ENCODE measurements at places on chromosomes 1 and 21.

- H3K27ac ChIP-seq, result no peak overlapping the region
- no peaks in the 10 kb centered on the region for H3K27me3 ChIP-seq
- H3K4me3 ChIP-seq, result no peak overlapping the region
- no peaks in the 10 kb centered on the region for H3K36me3 ChIP-seq
Measured at GRCh38 chr1:244163861-244164510, 112.9 kb downstream of the ZBTB18 start.

- H3K36me3 ChIP-seq, result no peaks in the 10 kb centered on the region
- no peaks in the 10 kb centered on the region for H3K27me3 ChIP-seq
- no peak overlapping the region for H3K27ac ChIP-seq
Measured at GRCh38 chr1:185693654-185694053, 40.5 kb upstream of the HMCN1 start.

DNA sequence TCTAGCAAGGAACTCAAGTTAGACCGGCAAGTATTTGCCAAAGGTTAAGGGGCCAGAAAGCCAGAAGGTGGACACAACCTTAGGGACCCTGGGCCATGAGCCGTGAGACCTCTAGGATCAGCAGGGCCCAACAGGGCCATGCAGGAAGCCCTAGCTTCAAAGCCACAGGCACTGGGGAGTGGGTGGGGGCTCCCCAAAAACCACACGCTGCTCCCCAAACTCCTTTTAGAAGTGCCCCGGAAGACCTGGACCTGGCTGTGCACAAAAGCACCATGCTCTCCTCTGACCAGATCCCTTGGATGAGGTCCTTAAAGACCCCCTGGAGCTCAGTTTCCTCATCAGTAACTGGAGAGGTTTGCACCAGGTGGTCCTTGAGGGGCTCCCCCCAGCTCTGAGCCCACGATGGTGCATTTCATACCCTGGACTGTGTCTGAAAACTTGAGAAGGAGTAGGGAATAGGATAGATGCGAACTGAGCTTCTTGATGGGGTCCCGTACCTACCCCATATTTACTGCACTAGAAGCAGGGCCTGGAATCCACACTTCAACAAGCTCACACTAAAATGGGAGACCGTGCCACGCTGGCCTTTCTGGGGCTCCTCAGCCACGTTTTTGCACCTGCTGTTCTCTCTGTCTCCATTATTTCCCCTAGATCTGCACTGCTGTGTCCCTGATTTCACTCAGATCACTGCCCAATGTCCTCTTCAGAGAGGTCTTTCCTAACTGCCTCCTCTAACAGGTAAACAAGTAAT, 40.6 kb upstream of the LBR start:
- DNase-seq, result no peak
- H3K4me3 ChIP-seq, result no peak overlapping the region
- H3K27ac ChIP-seq, result no peak overlapping the region
- no peaks in the 10 kb centered on the region for H3K27me3 ChIP-seq
- no peaks in the 10 kb centered on the region for H3K36me3 ChIP-seq

DNA sequence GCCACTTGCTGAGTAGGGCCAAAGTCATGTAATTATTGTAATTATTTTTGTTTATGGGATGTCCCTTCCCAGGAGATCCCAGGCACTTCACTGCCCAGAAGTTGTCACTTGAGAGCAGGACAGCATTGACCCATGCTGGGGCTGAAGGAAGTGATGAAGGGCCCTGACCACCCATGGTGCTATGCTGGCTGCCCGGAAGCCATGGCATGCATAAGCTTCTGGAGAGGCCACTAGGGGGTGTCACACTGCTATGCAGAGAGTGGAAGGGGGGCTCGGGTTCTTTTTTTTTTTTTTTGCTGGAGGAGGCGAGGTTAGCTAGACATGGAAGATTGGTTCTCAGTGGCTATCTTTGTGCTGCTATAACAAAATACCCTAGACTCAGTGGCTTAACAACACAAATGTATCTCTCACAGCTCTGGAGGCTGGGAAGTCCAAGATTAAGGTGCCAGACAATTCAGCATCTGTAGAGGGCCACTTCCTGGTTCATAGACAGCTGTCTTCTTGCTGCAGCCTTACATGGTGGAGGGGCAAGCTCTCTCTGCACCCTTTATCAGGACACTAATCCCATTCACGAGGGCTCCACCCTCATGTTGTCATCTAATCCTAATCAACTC, 84.9 kb downstream of the CNIH3 start:
- no peaks in the 10 kb centered on the region for H3K4me1 ChIP-seq
- no peaks in the 10 kb centered on the region for H3K27me3 ChIP-seq
- peak; percentile 8 for DNase-seq
- no peak overlapping the region for H3K27ac ChIP-seq
- no peak overlapping the region for H3K4me3 ChIP-seq

- H3K4me3 ChIP-seq, result no peak overlapping the region
- DNase-seq, result no peak
- H3K27ac ChIP-seq, result no peak overlapping the region
- H3K36me3 ChIP-seq, result no peaks in the 10 kb centered on the region
- H3K4me1 ChIP-seq, result no peaks in the 10 kb centered on the region
- no peaks in the 10 kb centered on the region for H3K27me3 ChIP-seq
Measured at GRCh38 chr1:207745285-207745684, 6.6 kb upstream of the CD46 start.

- H3K36me3 ChIP-seq, result no peaks in the 10 kb centered on the region
- no peaks in the 10 kb centered on the region for H3K27me3 ChIP-seq
- no peak for DNase-seq
- no peak overlapping the region for H3K27ac ChIP-seq
Measured at GRCh38 chr1:149932474-149932873, 4.2 kb downstream of the MTMR11 start.

DNA sequence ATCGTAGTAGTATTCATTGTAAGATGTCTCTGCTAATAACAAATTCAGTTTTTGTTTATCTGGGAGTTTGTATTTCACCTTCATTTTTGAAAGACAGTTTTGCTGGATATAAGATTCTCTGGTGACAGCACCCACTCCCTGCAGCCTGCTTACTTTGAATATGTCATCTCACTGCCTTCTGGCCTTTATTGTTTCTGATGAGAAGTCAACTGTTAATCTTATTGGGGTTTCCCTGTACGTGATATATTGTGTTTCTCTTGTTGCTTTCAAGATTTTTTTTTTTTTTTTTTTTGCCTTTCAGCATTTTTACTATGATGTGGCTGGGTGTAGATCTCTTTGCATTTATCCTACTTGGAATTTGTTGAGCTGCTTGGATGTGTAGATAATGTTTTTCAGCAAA, 29.3 kb downstream of the MTF2 start:
- H3K36me3 ChIP-seq, result peaks cover 1% of the 10 kb centered on the region
- H3K4me3 ChIP-seq, result no peak overlapping the region
- no peak for DNase-seq
- H3K4me1 ChIP-seq, result no peaks in the 10 kb centered on the region
- no peak overlapping the region for H3K27ac ChIP-seq

GRCh38 chr1:46653405-46653958, 14.7 kb downstream of the ATPAF1 start:
- no peak for DNase-seq
- H3K4me3 ChIP-seq, result no peak overlapping the region
- H3K27me3 ChIP-seq, result no peaks in the 10 kb centered on the region
- peaks cover 18% of the 10 kb centered on the region for H3K36me3 ChIP-seq
- no peak overlapping the region for H3K27ac ChIP-seq
- no peaks in the 10 kb centered on the region for H3K4me1 ChIP-seq

GRCh38 chr1:1359308-1359663, 931 bp upstream of the MXRA8 start:
- H3K27ac ChIP-seq, result peak overlapping the region; percentile 88
- H3K4me1 ChIP-seq, result peaks cover 54% of the 10 kb centered on the region
- no peak for DNase-seq
- H3K36me3 ChIP-seq, result no peaks in the 10 kb centered on the region

GRCh38 chr1:56576880-56577405, 2.4 kb downstream of the PLPP3 start:
- no peak for DNase-seq
- H3K4me3 ChIP-seq, result peak overlapping the region; percentile 96
- no peaks in the 10 kb centered on the region for H3K27me3 ChIP-seq
- H3K27ac ChIP-seq, result no peak overlapping the region
- no peaks in the 10 kb centered on the region for H3K36me3 ChIP-seq

GRCh38 chr21:16072737-16073136, 343.0 kb downstream of the USP25 start:
- H3K4me1 ChIP-seq, result peaks cover 1% of the 10 kb centered on the region
- H3K27ac ChIP-seq, result no peak overlapping the region

DNA sequence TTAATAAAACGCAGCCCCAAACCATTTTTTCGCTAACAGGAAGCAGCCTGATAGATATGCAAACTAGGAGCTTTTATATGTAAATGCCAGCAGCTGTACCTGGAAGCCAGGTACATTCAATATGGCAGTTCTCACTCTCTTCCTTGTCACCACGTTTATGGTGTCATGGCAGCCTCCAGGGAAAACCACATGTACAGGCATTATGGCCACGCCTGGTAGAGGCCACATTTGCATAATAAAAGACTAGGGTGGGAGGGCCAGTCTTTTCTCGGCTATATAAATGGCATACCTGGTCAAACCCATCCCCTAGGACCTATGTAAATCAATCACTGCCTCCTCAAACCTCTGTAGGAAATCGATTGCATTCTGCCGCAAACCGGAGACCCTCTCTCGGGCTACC, 247.5 kb downstream of the NEGR1 start:
- no peak overlapping the region for H3K4me3 ChIP-seq
- H3K36me3 ChIP-seq, result no peaks in the 10 kb centered on the region
- no peaks in the 10 kb centered on the region for H3K4me1 ChIP-seq
- no peak for DNase-seq

DNA sequence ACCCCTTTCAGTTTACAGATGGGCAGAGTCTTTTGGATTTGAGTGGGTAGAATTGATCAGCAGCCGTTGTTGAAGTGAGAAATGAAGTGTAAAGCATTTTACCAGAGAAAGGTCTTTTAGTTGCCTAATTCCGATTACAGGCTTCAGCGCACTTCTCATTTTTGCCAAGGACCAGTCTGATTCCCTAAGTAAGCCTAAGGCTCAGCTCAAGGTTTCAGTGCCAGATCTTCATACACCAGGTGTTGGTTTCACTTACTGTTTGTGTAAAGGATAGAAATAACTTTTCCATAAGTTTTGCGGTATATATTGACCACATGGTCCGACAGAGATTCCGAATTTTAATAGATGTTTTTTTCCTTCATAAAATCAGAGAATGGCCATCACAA, 83.9 kb upstream of the BMP8A start:
- no peak overlapping the region for H3K4me3 ChIP-seq
- no peaks in the 10 kb centered on the region for H3K27me3 ChIP-seq
- DNase-seq, result peak; percentile 20

DNA sequence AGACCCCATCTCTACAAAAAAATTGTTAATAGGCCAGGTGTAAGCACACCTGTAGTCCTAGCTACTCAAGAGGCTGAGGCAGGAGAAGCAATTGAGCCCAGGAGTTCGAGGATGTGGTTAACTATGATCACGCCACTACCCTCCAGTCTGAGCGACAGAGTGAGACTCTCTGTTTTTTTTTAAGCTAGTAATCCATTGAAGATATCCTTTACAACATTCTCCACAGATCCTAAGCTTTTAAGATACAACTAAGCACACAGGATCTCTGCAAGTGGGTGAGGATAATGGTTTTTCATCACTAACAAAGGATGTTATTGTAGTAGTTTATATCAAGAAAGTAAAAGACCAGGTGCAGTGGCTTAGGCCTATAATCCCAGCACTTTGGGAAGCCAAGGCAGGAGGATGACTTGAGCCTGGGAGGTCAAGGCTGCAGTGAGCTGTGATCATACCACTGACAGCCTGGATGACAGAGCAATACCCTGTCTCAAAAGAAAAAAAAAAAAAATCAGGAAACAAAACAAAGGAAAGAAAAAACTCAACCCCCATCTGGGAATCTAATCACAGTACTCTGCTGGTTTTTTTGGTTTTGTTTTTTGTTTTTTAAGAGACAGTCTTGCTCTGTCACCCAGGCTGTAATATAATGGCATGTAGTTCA, 166.1 kb downstream of the RERE start:
- peaks cover 4% of the 10 kb centered on the region for H3K4me1 ChIP-seq
- H3K36me3 ChIP-seq, result peaks cover 4% of the 10 kb centered on the region
- H3K27me3 ChIP-seq, result no peaks in the 10 kb centered on the region
- no peak overlapping the region for H3K27ac ChIP-seq
- H3K4me3 ChIP-seq, result no peak overlapping the region
- no peak for DNase-seq

DNA sequence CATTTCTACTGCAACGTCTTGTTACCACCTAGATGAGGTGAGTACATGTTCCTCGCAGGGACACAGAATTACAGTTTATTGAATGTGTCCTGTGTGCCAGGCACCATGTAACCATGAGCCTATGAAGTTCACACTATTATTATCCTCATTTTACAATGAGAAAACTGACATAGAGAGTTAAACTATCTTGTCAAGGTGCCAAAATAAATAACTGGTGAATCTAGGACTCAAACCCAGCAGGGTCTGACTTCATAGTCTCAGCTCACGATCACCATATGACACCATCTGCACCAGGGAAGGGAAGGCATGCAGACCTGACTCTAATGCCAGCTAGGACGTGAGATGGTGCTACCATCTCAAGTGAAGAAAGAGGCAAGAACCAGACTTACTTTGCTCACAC, 2.4 kb downstream of the SELE start:
- no peak for DNase-seq
- no peak overlapping the region for H3K27ac ChIP-seq
- no peaks in the 10 kb centered on the region for H3K27me3 ChIP-seq
- H3K4me1 ChIP-seq, result peaks cover 2% of the 10 kb centered on the region

DNA sequence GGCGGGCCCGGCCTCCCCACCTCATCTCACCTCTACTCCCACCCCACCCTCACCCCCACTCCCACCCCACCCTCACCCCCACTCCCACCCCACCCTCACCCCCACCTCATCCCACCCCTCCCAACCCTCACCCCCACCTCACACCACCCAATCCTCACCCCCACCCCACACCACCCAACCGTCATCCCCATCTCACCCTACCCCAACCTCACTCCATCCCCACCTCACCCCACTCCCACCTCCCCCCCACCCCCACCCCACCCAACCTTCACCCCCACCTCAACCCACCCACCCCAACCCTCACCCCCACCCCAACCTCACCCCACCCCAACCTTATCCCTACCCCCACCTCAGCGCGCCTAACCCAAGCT, 13.4 kb downstream of the A3GALT2 start:
- H3K36me3 ChIP-seq, result peaks cover 3% of the 10 kb centered on the region
- no peak overlapping the region for H3K27ac ChIP-seq
- no peak overlapping the region for H3K4me3 ChIP-seq
- H3K27me3 ChIP-seq, result no peaks in the 10 kb centered on the region
- no peak for DNase-seq

DNA sequence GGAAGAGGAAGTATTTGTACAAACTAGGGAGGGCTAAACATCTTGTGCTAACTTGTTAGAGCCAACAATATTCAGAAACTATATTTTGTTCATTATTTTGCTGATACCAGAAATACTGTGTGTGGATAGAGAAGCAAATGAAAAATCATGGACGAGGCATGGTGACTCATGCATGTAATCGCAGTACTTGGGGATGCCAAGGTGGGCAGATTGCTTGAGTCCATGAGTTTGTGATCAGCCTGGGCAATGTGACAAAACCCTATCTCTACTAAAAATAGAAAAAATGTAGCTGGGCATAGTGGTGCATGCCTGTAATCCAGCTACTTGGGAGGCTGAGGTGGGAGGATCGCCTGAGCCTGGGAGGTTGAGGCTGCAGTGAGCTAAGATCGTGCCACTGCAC, 13.4 kb downstream of the LRRC41 start:
- no peak for DNase-seq
- H3K36me3 ChIP-seq, result peaks cover 86% of the 10 kb centered on the region
- no peaks in the 10 kb centered on the region for H3K27me3 ChIP-seq
- H3K4me1 ChIP-seq, result peaks cover 3% of the 10 kb centered on the region

All from neuronal stem cell (in vitro differentiated cells).